ENCODE measurements at places on chromosomes 11 and 22. TPM values are rescaled to one million over a fixed set of nuclear protein-coding genes. Genes with fewer than 3 reads are reported as not detected.

FLRT1 gene
- not detected for total RNA-seq

LDHAL6A gene
- not detected for total RNA-seq

SERPIND1 gene
- not detected for total RNA-seq

RBM14 gene
- total RNA-seq, result 78.4 TPM

FOLR1 gene
- total RNA-seq, result not detected

KRTAP5-9 gene
- not detected for total RNA-seq

CDCA5 gene
- 69.3 TPM for total RNA-seq

TIMP3 gene
- total RNA-seq, result 1.3 TPM

ATG2A gene
- 22.3 TPM for total RNA-seq

OTOG gene
- not detected for total RNA-seq

APOBEC3B gene
- total RNA-seq, result 27.5 TPM

SERPING1 gene
- 0.21 TPM for total RNA-seq

OR8D4 gene
- not detected for total RNA-seq

GUCY1A2 gene
- total RNA-seq, result 0.06 TPM

LARGE1 gene
- 2.4 TPM for total RNA-seq
